ENCODE measurements at places on chromosomes 2 and 18.

DNA sequence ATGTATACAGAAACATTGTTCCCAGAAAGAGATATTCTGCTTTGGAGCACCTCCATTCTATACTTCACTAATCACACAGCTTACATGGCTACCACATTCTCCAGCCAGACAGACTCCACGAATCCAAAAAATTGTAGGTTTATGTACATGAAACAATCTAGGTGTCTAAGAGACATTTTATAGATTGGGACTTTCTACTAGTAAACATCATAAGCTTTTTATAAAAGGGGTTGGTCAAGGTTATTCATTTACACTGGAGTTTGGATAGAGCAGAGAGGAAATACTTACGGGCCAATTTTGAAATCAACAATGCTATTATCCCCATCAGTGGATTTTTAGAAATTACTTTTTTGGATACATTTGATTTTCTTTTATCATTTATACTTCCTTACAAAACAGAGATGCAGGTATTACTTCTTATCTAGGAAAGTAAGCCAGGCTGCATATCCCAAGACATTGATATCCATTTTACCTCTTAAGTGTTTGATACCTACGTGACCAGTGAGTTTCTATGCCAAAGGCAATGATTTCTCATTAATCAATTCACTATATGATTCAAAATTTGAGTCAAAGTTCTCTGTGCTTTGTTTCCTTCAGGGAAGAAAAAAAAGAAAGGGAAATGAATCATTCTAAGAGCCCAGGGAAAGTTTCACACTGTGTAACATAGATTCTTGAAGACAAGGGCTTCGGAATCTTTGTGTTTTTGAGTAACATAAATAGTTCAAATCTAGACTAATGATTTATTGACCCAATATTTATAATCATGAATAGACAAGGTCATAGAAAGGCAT, 140.5 kb downstream of the PTH2R start:
- peak; percentile 57 for DNase-seq

GRCh38 chr2:100785626-100786296, 34.2 kb upstream of the NPAS2 start:
- no peak for DNase-seq

DNA sequence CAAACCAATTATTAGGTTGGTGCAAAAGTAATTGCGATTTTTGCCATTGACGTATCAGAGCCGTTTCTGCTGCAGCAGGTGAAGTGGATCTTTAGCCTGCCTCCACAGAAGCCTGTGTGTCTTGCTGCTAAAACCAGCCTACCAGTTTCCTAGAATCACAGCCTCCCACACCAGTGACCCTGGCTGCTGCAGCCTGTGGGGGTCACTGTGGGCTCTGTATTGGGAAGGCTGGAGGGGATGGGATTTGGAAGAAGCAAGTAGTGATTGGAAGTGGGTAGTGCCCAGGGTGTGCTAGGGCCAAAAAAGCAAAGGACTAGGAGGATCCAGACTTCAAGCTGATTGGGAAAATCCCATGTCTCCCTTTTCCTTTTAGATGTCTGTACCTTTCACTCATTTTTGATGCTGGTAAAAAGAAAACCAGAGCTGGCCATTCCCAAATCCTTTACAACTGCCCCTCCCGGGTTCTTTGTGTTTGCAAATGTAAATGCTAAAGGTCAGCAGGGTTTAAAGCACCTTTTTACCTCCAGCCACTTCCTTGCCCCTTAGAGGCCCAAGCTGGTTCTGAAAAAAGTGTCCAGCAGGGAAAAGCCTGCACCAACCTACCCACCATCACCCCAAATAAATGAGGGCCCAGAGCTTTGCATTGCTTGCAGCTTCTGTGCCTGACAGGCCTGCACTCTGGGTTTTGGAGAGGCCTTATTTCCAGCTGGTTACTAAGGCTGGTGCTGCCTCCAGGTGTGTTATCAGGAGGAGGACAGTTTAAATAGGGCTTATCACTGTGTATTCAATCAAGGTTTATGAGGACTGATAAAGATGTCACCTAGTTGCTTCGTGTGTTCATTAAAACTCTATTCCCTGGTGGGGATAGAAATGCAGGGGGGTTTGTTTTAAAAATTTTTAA, 172.0 kb downstream of the MIB1 start:
- peak; percentile 40 for DNase-seq

- DNase-seq, result no peak
Measured at GRCh38 chr2:38698467-38699003, 32.6 kb downstream of the GALM start.

- DNase-seq, result no peak
Measured at GRCh38 chr2:25265802-25266201, 75.9 kb downstream of the DNMT3A start.

- no peak for DNase-seq
Measured at GRCh38 chr2:233090879-233091278, 30.7 kb downstream of the INPP5D start.

DNA sequence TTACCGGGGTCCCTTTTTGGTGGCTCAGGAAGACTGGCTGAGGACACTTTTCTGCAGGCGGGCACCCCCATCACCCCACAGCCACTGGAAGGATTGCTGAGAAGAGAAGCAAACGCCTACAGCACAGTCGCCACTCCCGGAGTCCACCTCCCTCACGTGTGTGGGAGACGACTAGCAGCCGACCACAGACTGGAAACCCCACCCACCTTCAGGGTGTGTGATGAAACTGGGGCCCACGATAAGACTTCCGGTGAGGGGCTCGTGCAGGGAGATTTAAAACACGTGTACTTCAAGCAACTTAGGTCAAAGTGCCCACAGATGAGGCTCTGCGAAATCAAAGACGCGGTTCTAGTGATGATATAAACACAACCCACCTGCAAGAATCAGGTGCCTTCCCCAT, 26.3 kb downstream of the MBP start:
- DNase-seq, result no peak

- DNase-seq, result peak; percentile 45
Measured at GRCh38 chr2:25250331-25251070, 82.1 kb upstream of the POMC start.

DNA sequence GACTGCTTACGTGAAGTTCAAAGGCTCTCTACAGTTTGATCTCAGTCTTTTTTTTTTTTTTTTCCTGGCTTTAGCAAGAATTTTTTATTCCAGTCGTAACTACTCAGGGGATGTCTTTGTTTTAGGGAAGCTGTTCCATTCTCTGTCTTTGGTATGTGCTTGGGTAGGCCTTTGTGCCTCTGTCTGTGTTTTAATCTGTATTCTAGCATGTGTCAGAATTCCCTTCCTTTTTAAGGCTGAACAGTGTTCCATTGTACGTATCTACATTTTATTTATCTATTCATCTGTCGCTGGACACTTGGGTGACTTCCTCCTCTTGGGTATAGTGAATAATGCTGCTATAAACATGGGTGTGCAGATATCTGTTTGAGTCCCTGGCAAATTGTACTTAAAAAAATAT, 42.6 kb downstream of the MYO1B start:
- no peak for DNase-seq
